ENCODE measurements at places on chromosomes 3 and 15. TPM values are rescaled to one million over a fixed set of nuclear protein-coding genes. Genes with fewer than 3 reads are reported as not detected.

Gene UBA5
- total RNA-seq = 22.1 TPM

DNA sequence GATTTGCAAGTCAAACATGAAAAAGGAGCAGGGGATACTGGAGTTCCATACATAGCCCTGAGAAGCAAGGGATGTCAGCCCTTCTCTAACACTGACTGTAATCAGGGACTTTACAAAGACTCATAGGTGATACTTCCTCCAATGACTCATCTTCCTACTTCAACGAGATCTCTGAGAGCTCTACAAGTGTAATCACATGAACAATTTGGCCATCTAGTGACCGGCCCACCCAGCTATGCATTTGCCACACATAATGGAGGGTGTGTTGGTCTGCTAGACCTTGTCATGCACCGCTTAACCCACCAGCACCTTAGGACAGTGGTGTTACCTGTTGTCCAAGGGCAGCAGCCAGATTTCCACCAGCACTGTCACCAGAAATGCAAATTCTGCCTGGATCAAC, 75.3 kb downstream of the NCEH1 start:
- DNase-seq = no peak

Gene GXYLT2
- total RNA-seq = 13.9 TPM

Gene VILL
- 8.2 TPM for total RNA-seq

DNA sequence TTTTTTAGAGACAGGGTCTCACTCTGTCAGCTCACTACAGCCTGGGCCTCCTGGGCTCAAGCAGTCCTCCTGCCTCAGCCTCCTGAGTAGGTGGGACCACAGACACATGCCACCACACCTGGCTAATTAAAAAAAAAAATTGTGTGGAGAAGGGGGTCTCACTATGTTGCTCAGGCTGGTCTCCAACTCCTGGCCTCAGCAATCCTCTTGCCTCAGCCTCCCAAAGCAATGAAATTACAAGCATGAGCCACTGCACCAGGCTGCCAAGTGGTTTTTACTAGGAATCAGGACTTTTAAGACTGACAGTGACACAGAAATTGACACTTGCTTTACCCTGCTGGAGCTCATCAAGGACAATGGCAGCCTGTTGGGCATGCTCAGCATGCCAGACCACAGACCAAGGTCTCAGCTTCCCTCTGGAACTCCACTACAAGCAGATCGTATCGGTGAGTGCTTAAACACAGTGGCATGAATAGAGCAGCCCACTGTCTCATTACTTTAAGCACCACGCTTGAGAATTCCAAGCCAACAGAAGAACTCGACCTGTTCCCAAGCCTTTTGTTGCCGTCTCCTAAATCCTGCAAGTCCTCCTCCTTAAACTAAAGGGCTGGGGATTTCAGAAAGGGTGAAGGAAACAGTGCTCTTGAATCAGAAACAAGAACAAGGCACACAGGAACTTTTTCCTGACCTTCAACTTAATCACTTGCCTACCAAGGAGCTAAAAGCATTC, 41.4 kb downstream of the EOMES start:
- DNase-seq = no peak

Data from G401 (cell line).